Stimulated activated naive CD4-positive, alpha-beta T cell treated with Interleukin-2 at 50 U/mL for 16 hours (primary cell): ENCODE measurements at places on chromosomes 12 and 14.

DNA sequence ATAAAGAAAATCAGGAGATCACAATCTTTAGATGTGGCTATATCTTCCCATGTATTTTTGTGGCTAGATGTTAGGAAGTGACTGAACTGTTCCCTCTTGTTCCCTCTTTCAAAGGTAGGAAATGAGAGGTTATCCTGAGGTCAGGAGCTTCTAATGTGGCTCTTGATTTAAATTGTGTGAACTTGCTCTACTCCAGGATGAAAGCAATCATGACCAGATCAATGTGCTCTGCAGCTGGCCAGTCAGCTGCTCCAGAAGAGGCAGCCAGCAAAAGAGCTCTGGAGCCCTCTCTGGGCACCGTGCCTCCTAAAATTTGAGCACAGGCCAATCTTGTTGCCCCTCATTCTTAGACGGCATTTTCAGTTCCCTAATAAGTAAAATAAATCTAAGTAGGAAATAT lies 32.0 kb downstream of the CDK17 start:
- no peak for DNase-seq

DNA sequence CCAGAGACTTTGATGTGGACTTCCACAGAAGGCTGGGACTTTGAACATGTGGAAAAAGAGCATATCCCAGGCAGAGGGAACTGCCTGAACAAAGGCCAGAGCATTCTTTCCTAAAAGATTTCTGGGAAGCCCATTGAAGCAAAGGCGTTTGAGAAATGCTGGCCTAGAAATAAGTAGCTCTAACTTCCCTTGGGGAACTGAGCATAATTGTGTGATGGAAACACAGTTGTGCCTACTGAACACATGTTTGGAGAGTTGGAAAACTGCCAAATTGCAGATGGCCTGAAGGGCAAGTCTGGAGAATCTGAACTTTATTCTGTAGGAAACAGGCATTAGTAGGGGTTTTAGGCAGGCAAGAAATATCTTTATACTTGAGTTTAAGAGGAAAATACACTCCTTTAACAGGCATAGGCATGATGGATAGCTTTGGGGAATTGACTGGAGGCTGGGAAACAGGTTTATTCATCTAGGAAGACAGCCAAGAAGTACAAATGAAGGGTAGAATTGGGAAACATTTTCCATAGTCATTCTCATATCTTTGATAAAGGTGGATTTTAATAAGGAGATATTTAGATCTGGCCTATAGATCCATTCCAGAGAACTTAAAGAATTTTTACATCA lies 134.1 kb downstream of the TPH2 start:
- no peak for DNase-seq

- no peak for DNase-seq
Measured at GRCh38 chr12:113866496-113866895, 99.6 kb downstream of the RBM19 start.

GRCh38 chr12:19129486-19130223 lies at the start of gene PLEKHA5:
Gene PLEKHA5 (plus strand): TSS chr12:19129733. CDS start chr12:19129800, 67 bp downstream.
- DNase-seq, result peak; percentile 26

- DNase-seq, result no peak
Measured at GRCh38 chr12:67515679-67516340, 132.7 kb upstream of the DYRK2 start.

- DNase-seq, result no peak
Measured at GRCh38 chr14:68444449-68445168, 348.3 kb downstream of the ZFP36L1 start.

DNA sequence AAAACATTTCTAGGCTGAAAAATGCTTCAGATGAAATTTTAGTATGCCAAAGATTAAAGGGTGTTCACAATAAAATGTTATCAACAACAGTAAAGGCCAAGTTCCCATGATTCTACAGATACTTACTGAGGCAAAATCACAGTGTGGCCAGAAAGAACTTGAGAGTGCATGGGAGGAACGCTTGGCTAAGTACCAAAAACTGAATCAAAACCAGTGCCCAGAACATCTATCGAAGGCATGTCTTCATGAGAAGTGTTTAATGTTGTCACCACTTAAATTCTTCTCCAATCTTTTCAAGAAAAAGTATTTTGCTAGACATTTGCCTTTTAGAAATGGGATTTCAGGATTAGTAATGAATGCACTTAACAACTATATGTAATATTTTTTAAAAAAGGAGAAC lies 41.5 kb downstream of the KIF21A start:
- no peak for DNase-seq

- DNase-seq, result no peak
Measured at GRCh38 chr12:12600659-12601058, 11.0 kb upstream of the CREBL2 start.

DNA sequence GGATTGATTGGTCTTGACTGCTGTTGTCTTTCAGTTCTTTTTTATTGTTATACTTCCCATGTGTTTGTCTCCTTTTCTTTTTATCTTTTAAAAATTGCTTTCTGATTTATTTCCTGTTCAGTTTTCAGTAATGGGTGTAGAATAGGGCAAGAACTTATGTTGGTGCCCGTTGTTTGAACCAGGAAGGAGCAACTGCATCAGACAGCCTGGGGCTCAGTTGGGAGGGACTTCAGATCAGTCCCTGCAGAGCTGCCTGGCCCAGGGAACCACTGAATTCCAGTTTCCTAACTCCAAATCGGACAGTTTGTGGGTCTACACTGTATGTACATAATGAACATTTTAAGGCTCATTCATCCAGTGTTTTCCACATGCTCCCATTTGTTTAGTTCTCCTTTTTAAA lies 64.9 kb downstream of the FBXO34 start:
- DNase-seq, result no peak

- DNase-seq, result no peak
Measured at GRCh38 chr12:65152012-65152411, 17.4 kb upstream of the LEMD3 start.
